ENCODE measurements at places on chromosomes 6 and 20.
A peak's percentile ranks its signal among the peaks of the same experiment; 100 is the strongest.

GRCh38 chr6:143060354-143060805, 309 bp upstream of the AIG1 start:
- DNase-seq = peak; percentile 90

DNA sequence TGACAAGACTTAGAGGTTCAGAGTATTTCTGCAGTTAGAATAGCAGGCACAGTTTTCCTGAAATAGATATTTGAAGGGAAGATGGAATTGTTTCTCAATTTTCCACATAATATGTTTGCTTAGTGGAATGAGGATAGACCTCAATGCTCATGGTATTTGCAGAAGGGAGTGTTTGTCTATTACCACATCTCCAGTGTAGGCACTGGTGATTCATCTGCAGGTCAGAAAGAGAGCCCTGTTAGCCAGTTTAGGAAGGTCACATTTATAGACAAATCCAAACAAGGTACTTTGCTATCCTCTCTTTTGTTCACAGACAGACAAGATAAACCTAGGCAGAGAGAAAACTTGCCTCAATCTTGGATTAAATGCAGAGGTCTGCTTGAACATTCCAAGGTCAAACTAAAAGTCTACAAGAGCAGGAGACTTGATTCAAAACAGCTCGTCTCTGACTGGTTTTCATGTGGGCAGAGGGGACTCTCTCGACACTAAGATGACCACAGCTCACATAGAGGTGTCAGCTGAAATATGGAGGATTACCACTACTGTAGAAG, 22.8 kb downstream of the ISM1 start:
- no peak for DNase-seq

GRCh38 chr6:35624341-35625070, 64.2 kb downstream of the FKBP5 start:
- no peak for DNase-seq

DNA sequence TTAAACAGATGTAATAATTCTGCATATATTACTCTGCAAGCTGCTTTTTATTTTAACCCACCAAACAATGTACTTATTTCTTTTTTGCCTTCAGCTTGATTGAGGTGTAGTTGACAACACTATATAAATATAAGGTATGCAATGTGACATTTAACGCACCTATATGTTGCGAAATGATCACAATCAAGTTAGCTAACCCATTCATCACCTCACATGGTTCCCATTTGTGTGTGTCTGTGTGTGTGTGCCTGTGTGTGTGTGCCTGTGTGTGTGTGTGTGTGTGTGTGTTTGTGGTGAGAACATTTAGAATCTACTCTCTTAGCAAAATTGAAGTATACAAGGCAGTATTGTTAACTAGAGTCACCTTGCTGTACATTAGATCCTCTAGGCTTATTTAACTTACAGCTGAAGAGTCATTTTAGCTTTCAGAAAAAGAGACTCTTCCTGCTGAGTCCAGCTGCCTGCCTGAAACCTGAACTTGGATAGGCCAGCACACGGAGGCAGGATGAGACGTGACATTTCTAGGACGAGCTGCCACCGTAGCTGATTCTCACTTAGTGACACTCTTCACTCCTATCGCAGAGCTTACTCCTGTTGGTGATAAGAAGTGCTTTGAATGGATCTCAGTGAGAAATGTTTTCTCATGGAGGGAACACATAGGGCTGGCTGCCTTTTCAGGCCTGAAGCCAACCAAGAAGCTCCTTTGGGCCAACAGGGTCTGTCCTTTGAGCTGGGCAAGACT, 126.5 kb upstream of the RIPOR2 start:
- DNase-seq = no peak

- DNase-seq = no peak
These were observed 220.2 kb downstream of the UST start for GRCh38 chr6:148967011-148967520.

DNA sequence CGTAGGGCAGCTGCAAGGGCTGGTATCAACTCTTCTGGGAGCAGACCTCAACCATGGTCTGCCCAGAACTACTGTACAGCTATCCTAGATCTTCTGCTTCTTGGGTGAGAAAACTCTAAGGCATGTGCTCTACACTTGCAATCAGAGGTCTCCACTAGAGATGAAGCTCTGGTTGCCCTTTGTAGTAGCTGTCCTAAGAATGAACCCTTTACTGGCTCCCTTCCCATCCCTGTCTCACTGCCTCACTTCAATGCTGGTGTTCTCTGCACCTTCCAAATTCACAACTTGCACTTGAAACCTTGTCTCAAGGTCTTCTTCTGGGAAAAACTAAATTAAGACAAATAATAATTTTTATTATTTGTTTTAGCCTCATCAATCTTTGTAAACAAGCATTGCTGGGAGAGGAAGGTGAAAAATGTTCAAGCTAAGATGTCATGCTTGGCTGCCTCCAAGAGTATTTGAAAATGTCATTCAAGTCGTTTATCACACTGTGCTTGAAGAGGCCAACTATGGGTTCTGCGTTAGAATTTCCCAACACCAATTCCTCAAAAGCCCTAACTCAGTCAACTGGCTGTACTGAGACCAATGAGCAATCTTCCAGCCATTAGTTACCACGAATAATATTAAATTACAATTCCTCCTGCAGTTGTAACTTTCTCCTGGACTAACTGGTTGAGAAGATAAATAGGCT, 255.7 kb upstream of the PRND start:
- no peak for DNase-seq

DNA sequence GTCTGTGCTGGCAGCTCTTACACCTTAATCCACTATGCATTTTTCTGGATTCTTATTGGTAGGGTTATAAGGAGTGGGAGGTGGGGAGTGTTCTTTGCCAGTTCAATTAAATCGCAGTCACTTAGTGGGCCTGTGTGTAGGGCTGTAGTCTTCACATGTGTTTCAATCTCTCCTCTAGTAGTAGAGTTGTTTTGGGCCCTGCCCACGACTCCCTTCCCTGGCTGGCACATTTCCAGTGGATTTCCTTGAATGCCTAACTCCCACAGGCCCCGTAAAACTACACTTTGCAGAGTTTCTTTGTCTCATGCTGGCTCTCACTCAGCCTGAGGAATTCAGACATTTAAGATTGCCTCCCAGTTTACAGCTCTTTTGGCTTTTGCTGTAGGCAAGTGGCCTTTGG, 414.0 kb upstream of the OPRM1 start:
- DNase-seq = no peak

GRCh38 chr20:12715371-12715770, 293.4 kb upstream of the SPTLC3 start:
- DNase-seq = no peak

GRCh38 chr6:150144294-150144868, 1.5 kb downstream of the PPP1R14C start:
- no peak for DNase-seq

GRCh38 chr6:358847-359246, 32.7 kb upstream of the IRF4 start:
- no peak for DNase-seq

- no peak for DNase-seq
These were observed 4.1 kb downstream of the MYLK4 start for GRCh38 chr6:2746557-2747061.

- DNase-seq = no peak
These were observed 62.7 kb upstream of the ELOVL5 start for GRCh38 chr6:53411451-53411850.

DNA sequence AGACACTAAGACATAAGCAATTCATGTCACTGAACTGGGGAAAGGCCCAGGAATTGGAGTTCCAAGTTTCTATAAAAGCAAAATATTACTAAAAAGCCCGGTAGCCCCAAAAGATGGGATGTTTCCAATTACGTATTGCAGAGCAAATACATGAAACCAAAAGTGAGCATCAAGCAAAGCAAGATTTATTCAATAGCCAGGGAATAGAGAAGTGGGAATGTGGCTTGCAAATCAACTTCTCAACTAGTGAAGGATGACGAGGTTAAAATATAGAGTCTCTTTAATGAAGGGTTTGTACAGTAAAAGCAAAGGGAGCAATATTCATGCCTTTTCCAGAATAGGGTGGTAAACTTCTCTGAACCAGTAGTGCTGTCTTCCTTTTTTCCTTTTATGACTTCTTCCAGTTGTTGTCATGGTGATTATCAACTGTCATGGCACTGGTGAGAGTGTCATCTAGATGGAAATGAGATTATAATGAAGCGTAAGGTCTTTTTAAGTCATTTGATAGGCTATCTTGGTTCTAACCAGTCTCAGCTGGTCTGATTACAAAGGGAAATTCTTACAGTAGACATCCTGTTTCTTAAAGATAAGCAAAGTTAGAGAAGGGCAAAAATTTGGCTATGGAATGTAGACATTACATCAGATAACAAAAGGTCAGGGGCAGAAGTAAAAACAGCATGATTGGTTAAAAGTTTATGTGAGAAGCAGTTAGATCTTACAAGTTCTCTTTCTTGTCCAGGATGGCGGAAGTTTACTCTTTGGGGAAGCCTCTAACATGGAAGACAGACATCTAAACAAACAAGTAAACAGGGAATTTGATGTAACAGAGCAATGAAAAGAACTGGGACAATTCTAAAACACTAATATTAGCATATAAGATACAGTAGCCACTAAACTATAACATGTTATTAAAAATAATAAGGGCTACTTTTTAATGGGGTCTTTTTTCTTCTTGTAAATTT, 96.9 kb downstream of the TBX18 start:
- DNase-seq = no peak

DNA sequence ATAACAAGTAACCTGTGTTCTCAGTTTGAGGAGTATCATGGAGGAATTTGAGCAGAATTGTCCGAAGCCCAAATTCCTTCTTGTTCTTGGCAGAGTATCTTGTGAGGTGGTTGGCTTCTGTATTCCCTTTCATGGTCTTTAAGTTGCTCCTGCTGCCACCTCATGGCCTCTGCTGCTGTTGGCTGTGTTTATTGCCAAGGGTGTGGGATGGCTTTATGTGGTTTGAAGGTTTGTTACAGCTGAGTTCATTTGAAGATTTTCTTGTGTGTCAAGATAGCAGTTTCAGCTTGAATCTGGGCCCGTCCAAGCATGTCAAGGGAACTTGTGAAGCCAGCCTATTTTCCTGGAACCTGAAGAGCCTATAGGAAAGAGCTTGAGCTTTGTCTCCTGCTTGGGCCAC, 20.2 kb upstream of the TTK start:
- DNase-seq = no peak

DNA sequence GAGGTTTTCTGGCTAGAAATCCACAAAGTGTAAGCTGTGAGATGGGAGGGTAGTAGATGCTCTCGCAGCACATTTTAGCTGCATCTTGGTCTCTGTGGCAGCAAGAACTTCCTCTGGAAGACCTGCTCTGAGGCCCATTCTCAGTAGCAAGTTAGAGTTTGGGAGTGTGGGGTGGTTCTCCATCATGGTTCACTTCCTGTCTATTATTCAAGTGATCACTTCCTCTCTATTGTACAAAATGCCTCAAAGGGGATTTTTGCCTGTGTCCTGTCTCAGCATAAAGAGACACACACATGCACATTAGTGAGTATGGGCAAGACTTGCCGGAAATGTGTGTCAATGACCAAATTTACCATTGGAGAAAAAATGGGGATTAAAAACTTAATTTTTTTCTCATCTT, 42.5 kb downstream of the LYRM2 start:
- no peak for DNase-seq

- no peak for DNase-seq
These were observed 16.5 kb downstream of the ACTR5 start for GRCh38 chr20:38764567-38765318.

- no peak for DNase-seq
These were observed 171.1 kb downstream of the WDR27 start for GRCh38 chr6:169530752-169531123.

GRCh38 chr6:90062667-90063066, 168.4 kb downstream of the GJA10 start:
- DNase-seq = no peak

- no peak for DNase-seq
These were observed 24.0 kb upstream of the CTNNBL1 start for GRCh38 chr20:37669773-37670236.

DNA sequence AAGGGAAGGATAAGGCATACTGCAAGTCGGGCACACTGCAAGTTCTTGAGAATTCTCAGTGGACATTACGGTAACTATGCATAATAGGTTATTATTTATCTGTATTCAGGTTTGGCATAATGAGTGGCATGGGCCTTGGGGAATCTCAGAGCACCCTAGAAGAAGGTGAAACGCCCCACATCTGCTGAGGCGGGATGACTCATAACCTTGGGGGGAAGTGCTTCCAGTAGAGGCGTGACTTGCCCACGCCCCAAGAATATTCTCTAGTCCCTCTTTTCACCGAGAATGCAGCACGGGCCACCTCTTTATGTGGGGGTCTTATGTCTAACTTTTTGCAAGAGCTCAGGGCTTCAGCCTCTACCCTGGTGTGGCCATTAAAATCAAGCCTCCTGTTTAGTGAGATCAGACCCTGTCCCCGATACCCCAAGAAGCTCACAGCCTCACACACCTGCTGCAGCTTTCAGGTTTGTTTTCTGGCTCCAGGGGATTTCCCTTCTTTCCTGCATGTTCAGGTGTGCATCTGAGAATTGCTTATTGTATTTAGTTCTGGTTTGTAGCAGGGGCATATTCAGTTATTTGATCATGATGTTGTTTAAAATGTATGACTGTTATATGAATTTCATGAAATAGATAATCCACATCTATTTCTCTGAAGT, 19.1 kb downstream of the ZFP64 start:
- no peak for DNase-seq

GRCh38 chr20:8457978-8458377, 325.9 kb downstream of the PLCB1 start:
- no peak for DNase-seq

GRCh38 chr6:43477235-43478007, at the start of gene TJAP1:
TSS of gene TJAP1 (plus strand) at chr6:43477570. CDS start at chr6:43499002, 21,432 bp downstream.
- peak; percentile 98 for DNase-seq

GRCh38 chr6:166936079-166936787, 20.1 kb downstream of the RNASET2 start:
- no peak for DNase-seq

GRCh38 chr6:21245488-21245887, 348.1 kb upstream of the SOX4 start:
- no peak for DNase-seq

GRCh38 chr6:52929321-52930164, 20.0 kb upstream of the GSTA3 start:
- no peak for DNase-seq

GRCh38 chr6:26044140-26045064, 42.8 kb upstream of the HFE start:
- peak; percentile 88 for DNase-seq
